Colonic mucosa (tissue), 4 donors: ENCODE measurements at places on chromosomes 1 and 21.

DNA sequence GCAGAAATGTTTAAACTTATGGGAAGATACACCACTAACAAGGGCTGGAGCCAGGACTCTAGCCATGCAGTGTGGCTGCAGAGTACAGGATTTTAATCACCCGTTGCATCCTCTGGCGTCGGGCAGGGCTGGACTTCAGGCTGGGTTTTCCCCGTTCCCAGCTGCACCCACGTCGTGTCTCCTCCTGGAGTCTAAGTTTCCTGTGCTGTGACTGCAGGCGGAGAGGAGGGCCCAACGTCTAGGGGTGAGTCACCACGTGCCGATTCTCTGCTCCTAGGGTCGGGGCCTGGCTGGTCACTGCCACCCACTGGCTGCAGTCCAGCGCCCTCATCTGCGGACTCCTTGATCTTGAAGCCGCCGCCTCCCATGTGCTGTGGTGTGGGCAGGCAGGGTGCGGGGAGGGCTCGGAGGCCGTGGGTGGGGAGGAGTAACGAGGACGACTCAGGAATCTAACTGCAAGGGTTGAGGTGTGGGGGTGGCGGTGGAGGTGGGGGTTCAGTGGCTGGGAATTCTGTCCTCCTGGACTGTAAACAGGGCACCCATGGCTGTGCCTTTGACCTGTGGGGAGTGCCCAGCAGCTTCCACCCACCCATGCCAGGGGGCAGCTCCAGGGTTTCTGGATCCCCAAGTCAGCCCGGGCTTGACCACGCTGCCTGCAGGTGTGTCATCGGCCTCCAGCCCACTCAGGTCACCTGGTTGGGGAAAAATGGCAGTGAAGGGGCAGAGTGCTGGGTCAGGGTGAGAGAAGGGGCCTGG is 77.8 kb downstream of the ALPL start:
- H3K27ac ChIP-seq, result no peak overlapping the region
- H3K4me3 ChIP-seq, result no peak overlapping the region
- no peak for DNase-seq
- H3K27me3 ChIP-seq, result no peaks in the 10 kb centered on the region
- H3K36me3 ChIP-seq, result no peaks in the 10 kb centered on the region
- no peaks in the 10 kb centered on the region for H3K4me1 ChIP-seq

DNA sequence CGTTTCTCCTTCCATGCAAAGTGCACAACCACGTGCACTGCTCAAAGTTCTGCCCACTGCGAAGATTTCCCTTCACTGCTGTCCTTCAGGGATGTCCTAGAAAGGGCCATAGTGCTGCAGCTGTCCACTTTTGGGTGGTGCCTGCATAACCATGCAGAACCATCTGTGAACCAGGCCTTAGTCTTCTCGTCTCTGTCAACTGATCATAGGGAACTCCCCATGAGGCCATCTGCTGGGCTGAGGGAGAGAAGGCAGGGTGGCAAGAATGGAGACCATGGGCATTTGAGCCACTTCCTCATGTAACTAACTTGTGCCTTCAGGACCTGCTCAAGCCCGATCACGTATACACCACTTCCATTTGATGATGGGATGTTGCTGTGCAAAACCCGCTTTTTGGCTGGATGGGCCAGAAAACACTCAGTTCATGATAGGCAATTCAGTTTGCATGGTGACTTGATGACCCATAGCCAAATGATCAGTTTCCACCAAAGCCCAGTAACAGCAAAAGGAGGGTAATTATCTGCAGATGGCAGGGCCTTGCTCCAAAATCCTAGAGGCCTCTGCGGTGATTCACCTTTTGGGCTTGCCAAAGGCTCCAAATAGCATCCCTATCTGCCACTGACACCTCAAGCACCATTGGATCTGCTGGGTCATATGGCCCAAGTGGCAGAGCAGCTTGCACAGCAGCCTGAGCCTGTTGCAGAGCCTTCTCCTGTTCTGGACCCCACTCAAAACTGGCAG is 9.5 kb downstream of the ST6GALNAC5 start:
- DNase-seq, result no peak
- H3K36me3 ChIP-seq, result no peaks in the 10 kb centered on the region
- H3K27me3 ChIP-seq, result no peaks in the 10 kb centered on the region
- no peak overlapping the region for H3K27ac ChIP-seq

- no peaks in the 10 kb centered on the region for H3K4me1 ChIP-seq
- H3K27me3 ChIP-seq, result no peaks in the 10 kb centered on the region
- H3K27ac ChIP-seq, result no peak overlapping the region
These were observed 22.8 kb upstream of the TARS2 start for GRCh38 chr1:150464422-150464826.

DNA sequence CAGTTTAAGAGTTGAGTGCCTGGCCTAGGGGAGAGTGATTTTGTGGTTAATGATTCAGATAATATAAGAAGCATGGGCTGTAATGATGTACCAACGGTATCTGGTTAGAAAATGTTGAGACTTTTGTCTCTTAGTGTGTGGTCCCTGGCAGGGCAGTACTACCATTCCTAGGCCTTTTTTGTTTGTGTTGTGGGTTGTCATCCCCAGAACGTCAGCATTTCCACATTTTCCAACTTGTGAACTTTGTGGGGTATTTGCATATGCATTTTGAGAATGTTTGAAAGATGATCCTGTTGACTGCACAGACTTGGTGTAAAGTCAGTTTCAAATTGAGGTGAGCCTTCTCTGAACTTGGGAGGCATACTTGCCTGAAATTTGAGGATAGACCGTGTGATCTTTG is 11.4 kb downstream of the NEK7 start:
- H3K36me3 ChIP-seq, result no peaks in the 10 kb centered on the region
- no peak overlapping the region for H3K27ac ChIP-seq
- peaks cover 4% of the 10 kb centered on the region for H3K4me1 ChIP-seq

- no peaks in the 10 kb centered on the region for H3K4me1 ChIP-seq
- no peaks in the 10 kb centered on the region for H3K36me3 ChIP-seq
- H3K27ac ChIP-seq, result no peak overlapping the region
- no peaks in the 10 kb centered on the region for H3K27me3 ChIP-seq
- DNase-seq, result no peak
- no peak overlapping the region for H3K4me3 ChIP-seq
These were observed 120.0 kb downstream of the TGFBR3 start for GRCh38 chr1:91765880-91766443.

GRCh38 chr1:231171623-231172197 is 9.9 kb downstream of the TRIM67 start:
- no peak for DNase-seq
- no peaks in the 10 kb centered on the region for H3K36me3 ChIP-seq
- H3K4me3 ChIP-seq, result no peak overlapping the region
- no peak overlapping the region for H3K27ac ChIP-seq

GRCh38 chr1:58361134-58361533 is 185.4 kb downstream of the OMA1 start:
- H3K36me3 ChIP-seq, result no peaks in the 10 kb centered on the region
- H3K27me3 ChIP-seq, result no peaks in the 10 kb centered on the region
- H3K27ac ChIP-seq, result no peak overlapping the region
- no peak for DNase-seq
- no peak overlapping the region for H3K4me3 ChIP-seq

GRCh38 chr1:236143104-236143948 is 987 bp downstream of the GPR137B start:
- H3K4me3 ChIP-seq, result peak overlapping the region; percentile 61
- peaks cover 6% of the 10 kb centered on the region for H3K4me1 ChIP-seq
- peaks cover 10% of the 10 kb centered on the region for H3K27me3 ChIP-seq
- no peak for DNase-seq
- peak overlapping the region; percentile 2 for H3K27ac ChIP-seq
- no peaks in the 10 kb centered on the region for H3K36me3 ChIP-seq

DNA sequence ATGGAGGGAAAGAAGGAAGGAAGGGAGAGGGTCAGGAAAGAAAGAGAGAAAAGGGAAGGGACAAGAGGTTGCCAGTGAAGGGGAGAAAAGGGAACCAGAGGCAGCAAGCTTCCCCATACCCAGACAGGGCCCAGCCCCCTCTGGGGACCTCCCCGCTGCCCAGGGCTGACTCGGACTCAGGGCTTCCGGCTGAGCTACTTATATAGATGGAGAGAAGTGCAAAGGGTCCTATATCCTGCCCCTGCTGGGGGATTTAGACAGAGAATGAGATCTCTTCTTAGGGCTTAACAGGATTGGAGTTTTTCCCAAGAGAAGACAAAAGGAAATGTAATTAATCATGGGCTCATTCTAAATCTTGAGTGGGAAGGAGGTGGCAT is at the start of gene ETV3L:
Gene ETV3L, minus strand, starts transcription at position 176 of the 377 bp plus-strand sequence. CDS start 285 bp downstream, outside the sequence.
- H3K27ac ChIP-seq, result no peak within 1 kb of the TSS
- no peaks in the 10 kb centered on the region for H3K36me3 ChIP-seq
- no peak within 1 kb of the TSS for H3K4me3 ChIP-seq
- H3K27me3 ChIP-seq, result no peaks in the 10 kb centered on the region

DNA sequence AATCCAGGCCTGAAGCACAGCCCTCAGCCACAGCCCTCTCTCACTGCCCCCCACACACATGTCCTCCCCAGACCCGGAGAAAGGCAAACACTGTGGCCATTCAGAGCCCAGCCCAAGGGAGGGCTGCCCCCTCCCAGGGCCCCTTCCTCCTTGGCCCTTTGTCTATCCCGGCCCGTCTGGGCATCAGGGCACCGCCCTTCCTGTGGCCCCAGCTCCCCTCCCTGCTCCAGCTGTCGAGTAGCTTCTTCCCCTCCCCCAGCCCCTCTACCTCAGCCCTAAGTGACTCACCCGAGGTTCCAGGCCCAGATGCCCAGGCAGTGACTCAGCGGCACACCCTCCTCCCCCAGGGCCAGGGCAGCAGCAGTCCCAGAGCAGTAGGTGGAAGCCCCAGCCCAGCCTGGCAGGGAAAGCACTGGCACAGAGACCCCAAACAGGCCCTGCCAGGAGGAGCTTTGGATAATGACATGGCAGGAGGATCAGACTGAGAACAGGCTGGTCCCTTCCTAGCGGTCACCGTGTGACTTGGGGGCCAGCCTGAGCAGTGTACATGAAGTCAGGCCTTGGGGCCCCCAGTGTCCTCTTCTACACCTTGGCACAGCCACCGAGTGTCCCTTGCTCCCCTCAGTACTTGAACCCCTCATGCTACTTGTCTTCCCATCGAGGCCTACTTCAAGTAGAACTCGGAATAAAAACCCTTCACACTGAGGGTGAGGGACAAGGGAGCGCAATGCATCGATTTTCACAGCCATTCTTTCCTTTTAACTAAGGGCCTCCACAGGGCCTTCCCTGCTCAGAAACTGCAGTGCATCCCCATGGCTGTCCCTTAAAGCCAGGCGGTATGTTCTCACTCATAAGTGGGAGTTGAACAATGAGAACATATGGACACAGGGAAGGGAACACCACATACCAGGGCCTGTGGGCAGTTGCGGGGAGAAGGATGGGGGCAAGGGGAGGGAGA is 1.0 kb upstream of the S100A2 start:
- no peaks in the 10 kb centered on the region for H3K36me3 ChIP-seq
- peaks cover 29% of the 10 kb centered on the region for H3K4me1 ChIP-seq
- peak overlapping the region; percentile 97 for H3K27ac ChIP-seq
- H3K27me3 ChIP-seq, result no peaks in the 10 kb centered on the region
- no peak overlapping the region for H3K4me3 ChIP-seq

DNA sequence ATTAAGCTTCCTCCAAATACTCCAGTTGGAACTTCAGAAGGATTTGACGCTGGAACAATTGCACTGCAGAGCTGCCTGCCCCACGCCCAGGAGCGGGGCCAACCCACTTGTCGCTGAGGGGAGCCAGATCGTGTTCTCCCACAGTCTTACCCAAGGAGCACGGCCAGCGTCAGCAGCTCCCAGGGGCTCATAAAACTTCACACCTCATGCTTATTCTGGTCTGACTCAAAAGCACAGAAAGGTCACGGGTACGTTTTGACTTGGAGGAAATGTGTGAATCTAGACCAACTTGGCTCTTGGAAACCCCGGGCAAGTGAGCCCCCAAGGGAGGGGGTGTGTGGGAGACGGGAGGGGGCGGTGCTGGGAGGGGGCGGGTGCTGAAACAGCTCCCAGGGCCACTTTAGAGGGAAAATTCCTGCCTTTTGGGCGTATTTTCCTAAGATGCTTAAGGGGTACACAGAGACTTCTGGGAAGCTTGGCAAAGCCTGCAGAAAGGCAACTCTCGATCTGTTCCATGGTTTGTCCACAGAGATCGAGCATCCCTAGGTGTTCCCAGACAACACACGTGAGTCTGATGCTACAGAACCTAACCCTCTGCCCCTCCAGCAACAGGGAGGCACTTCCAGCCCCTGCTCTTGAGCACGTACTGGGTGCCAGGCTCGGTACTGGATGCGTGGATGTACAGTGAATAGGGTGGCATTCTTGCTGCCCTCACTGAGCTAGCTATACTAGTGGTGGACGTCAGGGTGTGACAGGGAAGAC is 98.9 kb downstream of the DHRS3 start:
- peak; percentile 51 for DNase-seq
- H3K27me3 ChIP-seq, result no peaks in the 10 kb centered on the region
- H3K27ac ChIP-seq, result no peak overlapping the region
- H3K4me3 ChIP-seq, result no peak overlapping the region
- H3K4me1 ChIP-seq, result no peaks in the 10 kb centered on the region

GRCh38 chr1:230283678-230284077 is 142.5 kb downstream of the PGBD5 start:
- H3K27me3 ChIP-seq, result no peaks in the 10 kb centered on the region
- no peak overlapping the region for H3K4me3 ChIP-seq

DNA sequence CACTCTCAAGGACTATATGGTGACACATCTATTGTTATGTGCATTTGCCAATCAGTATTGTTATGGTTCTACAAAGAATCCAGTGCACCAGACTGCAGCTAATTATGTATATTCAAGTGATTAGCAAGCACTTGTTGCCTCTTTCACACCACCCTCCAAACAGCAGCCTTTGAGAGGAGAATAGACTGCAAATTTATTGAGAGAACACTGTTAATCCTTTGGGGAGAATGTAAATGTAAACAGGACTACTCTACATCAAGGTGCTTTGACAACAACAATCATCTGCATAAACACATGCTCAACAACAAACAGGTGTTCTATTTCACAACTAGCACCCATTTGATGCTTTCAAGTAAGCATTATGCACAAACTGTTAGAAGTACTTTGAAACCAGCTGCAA is 117.4 kb downstream of the AKT3 start:
- H3K36me3 ChIP-seq, result no peaks in the 10 kb centered on the region
- no peak overlapping the region for H3K27ac ChIP-seq
- no peaks in the 10 kb centered on the region for H3K4me1 ChIP-seq
- H3K27me3 ChIP-seq, result no peaks in the 10 kb centered on the region

- peaks cover 55% of the 10 kb centered on the region for H3K4me1 ChIP-seq
- H3K27me3 ChIP-seq, result no peaks in the 10 kb centered on the region
- H3K27ac ChIP-seq, result peak overlapping the region; percentile 81
- peaks cover 12% of the 10 kb centered on the region for H3K36me3 ChIP-seq
- no peak overlapping the region for H3K4me3 ChIP-seq
- DNase-seq, result peak; percentile 57
These were observed 7.8 kb downstream of the NUAK2 start for GRCh38 chr1:205313563-205314308.

GRCh38 chr1:155023627-155024026 is 10.0 kb downstream of the DCST2 start:
- no peak overlapping the region for H3K4me3 ChIP-seq
- no peaks in the 10 kb centered on the region for H3K27me3 ChIP-seq

GRCh38 chr1:48051466-48052126 is 54.4 kb upstream of the TRABD2B start:
- no peaks in the 10 kb centered on the region for H3K4me1 ChIP-seq
- no peaks in the 10 kb centered on the region for H3K36me3 ChIP-seq
- no peak overlapping the region for H3K27ac ChIP-seq
- H3K4me3 ChIP-seq, result no peak overlapping the region

GRCh38 chr21:9763306-9763705 is 758.1 kb upstream of the TPTE start:
- DNase-seq, result no peak
- H3K4me3 ChIP-seq, result no peak overlapping the region
- H3K27me3 ChIP-seq, result no peaks in the 10 kb centered on the region
- H3K27ac ChIP-seq, result no peak overlapping the region
